ENCODE measurements at places on chromosomes 3 and 15.

DNA sequence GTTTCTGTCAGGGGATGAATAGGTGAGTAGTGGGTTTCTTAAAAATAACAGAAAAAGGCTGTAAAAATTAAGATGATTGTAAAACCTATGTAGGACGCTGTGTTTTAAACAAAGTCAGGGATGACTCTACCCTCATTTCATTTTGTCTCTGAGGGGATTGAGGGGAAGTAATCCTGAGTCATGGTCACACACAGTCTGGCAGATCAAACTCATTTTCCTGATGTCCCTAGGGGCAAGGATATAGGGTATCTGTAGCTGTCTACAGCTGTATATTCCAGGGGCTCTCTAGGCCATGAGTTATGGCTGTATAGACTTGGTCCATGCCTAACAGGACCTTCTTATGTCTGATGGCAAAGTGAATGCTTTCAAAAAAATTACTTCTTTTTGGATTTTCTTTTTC, 421.1 kb downstream of the PDCD6IP start:
- DNase-seq, result no peak

- DNase-seq, result peak; percentile 62
Observed at GRCh38 chr15:90013503-90013937, 12.4 kb downstream of the ZNF710 start.

DNA sequence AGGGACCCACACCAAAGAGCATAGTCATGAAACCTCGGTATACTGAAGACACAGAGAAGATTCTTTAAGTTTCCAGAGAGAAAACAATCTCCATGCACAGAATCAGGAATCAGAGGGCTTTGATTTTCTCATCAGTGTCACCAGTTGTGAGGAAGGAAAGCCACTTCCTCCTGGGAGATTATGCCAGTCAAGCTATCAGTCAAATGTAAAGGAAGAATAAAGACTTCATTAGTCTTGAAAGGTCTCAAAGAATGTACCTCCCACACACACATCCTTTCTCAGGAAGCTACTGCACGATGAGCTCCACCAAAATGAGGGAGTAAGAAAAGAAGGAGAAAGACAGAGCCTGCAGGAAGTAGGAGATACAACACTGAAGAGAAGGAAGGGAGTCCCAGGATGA, 486.3 kb downstream of the SHQ1 start:
- no peak for DNase-seq

- DNase-seq, result no peak
Observed at GRCh38 chr3:160812304-160812703, 56.3 kb downstream of the PPM1L start.

DNA sequence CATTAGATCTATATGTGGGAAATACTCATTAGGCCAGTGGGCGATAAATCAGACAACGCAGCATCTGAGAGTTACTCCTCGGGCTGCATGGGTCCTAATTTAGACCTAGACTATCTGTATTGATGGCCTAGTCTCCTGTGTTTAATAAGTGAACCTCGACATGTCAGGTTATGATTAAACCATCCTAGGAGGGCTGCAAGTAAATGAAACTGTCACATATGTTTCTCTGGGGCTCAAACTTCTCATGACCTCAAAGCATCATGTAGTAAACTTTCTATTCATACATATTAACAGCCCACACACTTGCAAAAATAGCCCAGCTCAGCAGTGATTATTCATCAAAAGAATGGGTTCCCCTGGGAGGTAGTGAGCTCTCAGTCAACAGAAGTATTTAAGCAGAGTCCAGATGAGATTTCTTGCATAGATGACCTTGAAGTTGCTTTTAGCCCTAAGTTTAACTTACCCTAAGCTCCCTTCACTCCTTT, 51.6 kb downstream of the RAB11A start:
- peak; percentile 74 for DNase-seq

GRCh38 chr15:58407236-58407775, 24.5 kb upstream of the LIPC start:
- DNase-seq, result no peak

DNA sequence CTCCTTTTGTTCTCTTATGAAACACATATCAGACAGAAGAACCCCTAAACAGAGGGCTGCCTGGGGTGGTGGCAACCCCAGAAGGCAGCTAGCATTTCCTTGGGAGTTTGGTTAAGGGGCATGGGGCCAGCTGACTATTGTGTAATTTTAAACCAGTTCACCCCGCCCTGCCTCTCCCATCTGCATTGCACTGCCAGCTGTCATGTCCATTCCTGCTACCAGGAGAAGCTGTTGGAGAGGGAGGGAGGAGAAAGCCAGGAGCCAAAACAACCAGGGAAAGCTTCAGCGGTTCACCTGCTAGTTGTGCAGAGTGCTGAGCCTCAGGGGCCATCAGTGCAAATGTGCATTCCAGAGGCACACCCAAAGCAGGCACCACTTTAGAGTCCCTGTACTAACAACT, 47.6 kb upstream of the ATP1B3 start:
- no peak for DNase-seq

Data from GM10248 (cell line).